Fibroblast of skin of left biceps (primary cell): ENCODE measurements at places on chromosomes 13 and 19.

GRCh38 chr19:1324806-1325567, 39.3 kb downstream of the EFNA2 start:
- DNase-seq: peak; percentile 49

DNA sequence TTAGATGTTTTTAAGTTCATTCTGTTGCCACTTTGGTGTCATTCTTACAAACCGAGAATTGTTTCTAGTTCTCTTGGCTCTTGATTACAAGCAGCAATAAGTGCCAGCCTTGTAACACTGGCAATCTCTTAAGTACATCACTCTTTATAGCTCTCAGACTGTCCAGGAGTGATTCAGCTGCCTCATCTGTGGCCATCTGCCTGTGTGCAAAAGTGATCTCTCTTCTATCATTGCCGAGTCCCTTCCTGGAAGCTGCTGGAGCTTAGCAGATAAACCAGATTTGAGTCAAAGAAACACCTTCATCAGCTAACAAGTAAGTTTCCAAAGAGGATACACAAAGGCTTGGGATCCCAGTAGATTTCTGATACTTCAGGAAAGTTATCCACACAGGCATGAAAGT, 23.2 kb downstream of the STOML3 start:
- DNase-seq: no peak

DNA sequence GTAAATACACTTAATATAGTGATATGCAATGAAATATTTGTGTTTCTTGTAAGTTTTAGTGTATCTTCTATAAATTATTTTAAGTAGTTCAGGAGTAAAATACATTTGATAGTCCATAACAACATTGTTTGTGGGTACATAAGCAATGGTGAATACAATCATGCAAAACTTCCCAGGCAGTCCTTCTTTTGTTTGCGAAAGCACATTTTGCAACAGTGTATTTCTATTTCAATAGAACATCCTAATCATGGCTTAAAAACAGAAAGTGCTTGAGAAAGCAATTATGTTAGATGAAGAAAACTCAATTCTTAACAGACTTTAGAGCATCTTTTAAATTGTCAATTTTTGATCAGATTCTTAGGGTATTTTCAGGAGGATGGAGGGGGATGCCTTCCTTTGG, 155.6 kb downstream of the POSTN start:
- DNase-seq: no peak

DNA sequence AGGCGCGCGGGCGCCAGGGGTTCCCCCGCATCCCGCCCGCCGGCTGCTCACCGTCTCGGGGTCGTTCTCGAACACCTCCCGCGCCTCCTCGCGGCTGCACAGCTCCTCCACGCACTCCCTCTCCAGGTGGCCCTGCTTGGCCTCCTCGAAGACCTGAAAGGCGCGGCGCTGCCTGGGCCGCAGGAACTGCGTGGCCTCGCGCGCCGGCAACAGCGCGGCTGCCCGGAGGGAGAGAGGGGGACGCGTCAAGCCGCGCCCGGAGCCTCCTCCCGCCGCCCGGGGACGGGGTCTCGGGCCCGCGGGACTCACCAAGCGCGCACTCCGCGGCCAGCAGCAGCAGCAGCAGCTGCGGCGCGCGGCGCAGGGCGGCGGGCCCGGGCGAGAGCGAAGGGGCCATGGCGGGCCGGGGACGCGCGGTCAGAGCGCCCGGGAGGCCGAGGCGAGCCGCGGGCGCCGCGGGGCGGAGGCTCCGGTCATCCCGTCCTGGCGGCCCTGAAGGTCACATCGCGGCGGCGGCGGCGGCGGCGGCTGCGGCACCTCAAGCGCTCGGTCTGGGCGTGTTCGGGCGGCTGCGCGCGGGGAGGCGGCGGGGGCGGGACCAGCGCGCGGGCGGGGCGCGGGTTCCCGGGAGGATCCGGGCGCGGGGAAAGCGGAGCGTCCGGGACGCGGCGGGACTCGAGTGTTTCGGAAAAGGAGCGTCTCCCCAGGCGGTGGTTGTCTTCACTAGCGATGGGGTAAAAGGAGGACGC, at the start of gene GAS6:
Gene GAS6 (minus strand): TSS at position 553 of the 749 bp plus-strand sequence. CDS start 156 bp downstream, at position 397.
- DNase-seq: no peak
